ENCODE measurements at places on chromosomes 3 and 15.

DNA sequence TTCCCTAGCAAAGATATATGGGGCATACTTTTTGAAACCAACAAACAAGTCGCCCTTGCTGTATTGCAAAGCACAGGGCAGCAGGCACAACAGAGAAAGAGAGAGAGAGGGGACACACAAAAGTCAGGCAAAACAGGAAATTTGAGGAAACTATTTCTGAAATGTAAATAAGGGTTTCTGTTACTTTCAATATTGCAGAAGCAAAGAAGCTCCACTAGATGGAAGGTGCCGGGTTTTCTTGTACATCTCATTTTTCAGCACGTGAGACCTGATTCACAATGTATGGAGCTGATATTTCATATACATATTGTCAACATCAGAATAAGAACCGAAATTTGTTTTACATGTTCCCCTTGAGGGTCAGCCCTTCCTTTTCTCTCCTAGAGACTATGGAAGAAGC, 127.4 kb downstream of the FOXP1 start:
- peak; percentile 43 for DNase-seq

DNA sequence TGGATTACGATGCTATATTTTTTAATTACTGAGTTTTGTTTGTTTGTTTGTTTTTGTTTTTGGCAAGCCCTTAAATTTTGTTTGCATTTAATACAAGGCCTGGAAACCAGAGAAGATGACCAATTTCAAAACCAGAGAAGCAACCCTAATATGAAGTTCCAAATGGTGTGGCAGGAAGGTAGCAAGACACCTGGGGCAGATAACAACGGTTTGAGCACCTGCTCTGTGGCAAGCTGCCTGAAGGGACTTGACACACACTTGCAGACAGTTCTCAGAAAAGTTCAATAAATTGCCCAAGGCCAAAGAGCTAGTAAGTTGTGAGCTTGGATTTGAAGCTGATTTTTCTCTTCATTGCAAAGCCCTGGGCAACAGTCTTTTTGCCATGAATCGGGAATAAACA, 151.2 kb upstream of the UBE2E1 start:
- no peak for DNase-seq

DNA sequence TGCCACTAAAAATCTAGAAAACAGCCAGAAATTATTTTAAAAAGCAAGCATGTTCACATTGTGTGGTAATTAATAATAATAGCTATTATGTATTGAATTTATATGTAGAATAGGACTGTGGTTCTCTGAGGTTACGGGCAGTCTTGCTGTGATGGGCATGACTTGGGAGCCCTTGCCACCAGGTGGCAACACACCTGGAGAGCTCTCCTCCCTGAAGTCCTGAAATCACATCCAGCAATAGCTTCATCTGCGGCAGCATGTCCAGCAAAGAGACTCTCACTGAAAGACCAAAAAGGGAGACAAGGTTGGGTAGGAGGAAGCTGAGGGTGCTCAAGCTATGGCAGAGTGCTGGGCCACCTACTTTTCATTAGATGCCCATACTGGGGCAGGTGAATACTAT, 206.8 kb upstream of the IL12A start:
- no peak for DNase-seq

DNA sequence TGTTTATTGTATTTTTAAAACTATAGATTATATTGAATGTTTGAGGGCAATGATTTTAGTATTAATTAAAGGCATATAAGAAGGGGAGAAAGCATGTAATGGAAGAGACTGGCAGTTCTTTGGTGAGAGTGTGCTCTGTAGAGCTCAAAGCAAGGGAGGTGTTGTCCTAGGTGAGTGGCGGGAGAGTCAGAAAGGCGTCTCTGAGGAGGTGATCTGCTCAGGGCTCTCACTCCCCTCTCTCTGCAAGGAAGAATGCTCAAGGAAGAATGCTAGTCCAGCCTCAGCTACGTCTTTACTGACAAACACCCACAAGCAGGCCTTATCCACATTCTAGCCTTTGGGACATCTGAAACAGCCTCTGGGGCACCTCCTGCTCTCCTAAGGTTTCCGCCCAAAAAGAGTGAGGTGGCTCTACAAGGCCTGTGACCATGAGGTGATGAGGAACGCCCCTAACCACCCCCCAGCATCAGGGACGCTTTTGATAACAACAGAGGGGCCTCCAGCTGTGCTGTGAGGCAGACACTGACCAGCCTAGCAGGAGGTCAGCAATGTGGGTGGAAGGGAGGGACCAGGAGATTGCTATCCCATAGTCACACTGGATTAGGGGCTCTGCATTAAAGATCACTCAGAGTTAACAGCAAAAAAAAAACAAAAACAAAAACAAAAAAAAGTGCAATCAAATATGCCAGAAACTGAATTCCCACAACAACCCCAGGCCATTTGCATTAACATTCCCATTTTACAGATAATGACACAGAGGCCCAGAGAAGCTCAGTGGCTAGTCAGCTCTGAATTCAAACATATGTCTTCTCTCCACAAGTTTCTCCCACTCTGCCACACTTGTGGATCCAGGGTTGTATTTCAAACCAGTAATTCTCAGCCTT, 202.2 kb upstream of the CTNNB1 start:
- DNase-seq, result no peak

- DNase-seq, result no peak
These were observed 84.2 kb upstream of the ABHD2 start for GRCh38 chr15:89003865-89004725.

GRCh38 chr3:122533931-122534334, 19.2 kb upstream of the KPNA1 start:
- DNase-seq, result peak; percentile 66

GRCh38 chr3:128824132-128824850, 55.1 kb upstream of the ACAD9 start:
- no peak for DNase-seq

- no peak for DNase-seq
These were observed 38.7 kb upstream of the MAGEF1 start for GRCh38 chr3:184750349-184751083.
